Stomach (tissue), 19 donors: ENCODE measurements at places on chromosomes 7 and 10. TPM values are rescaled to one million over a fixed set of nuclear protein-coding genes. Genes with fewer than 3 reads are reported as not detected.
A peak's percentile ranks its signal among the peaks of the same experiment; 100 is the strongest.

The GSTO2 gene
- total RNA-seq, result 5.7 TPM

DNA sequence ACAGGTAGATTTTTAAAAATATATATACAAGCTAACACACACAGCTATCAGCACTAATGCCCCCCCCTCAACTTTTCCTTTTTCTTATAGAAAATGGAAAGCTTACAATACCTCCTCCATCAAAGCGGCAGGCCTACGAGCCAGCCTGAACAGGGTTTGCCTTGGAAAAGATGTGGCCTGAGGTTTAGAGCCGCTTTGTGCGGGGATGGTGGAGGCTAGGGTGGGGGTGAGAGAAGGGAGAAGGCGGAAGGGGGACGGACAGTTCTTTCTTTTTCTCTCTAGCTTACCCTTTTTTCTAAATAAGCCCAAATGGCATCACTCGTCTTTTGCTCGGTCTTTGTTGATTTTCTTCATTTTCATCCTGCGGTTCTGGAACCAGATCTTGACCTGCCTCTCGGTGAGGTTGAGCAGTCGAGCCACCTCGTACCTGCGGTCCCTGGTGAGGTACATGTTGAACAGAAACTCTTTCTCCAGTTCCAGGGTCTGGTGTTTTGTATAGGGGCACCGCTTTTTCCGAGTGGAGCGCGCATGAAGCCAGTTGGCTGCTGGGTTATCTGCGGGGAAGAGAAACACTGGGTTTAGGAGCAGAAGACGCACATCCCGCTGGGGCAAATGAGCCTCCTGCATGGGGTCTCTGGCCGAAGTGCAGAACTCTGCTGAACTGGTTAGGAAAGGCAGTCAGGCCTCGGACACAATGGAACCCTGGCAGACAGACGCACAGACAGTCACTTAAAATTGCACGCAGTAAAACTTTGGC lies 1.9 kb downstream of the HOXA9 start:
- H3K4me1 ChIP-seq, result peaks cover 53% of the 10 kb centered on the region
- peaks cover 91% of the 10 kb centered on the region for H3K27me3 ChIP-seq
- DNase-seq, result no peak
- no peak overlapping the region for H3K27ac ChIP-seq
- H3K4me3 ChIP-seq, result peak overlapping the region; percentile 41

The TFEC gene
- total RNA-seq, result 0.45 TPM

The ZNF467 gene
- not detected for total RNA-seq

The IFRD1 gene
- total RNA-seq, result 76.4 TPM

GRCh38 chr10:4704034-4704545 lies 121.9 kb upstream of the AKR1E2 start:
- no peaks in the 10 kb centered on the region for H3K27me3 ChIP-seq
- H3K27ac ChIP-seq, result peak overlapping the region; percentile 59
- no peaks in the 10 kb centered on the region for H3K36me3 ChIP-seq
- H3K4me1 ChIP-seq, result peaks cover 14% of the 10 kb centered on the region
- peak; percentile 54 for DNase-seq
- no peak overlapping the region for H3K4me3 ChIP-seq

GRCh38 chr7:95590387-95591248 lies 5.7 kb downstream of the PDK4 start:
- peak overlapping the region; percentile 81 for H3K4me3 ChIP-seq
- H3K4me1 ChIP-seq, result peaks cover 66% of the 10 kb centered on the region
- peaks cover 100% of the 10 kb centered on the region for H3K36me3 ChIP-seq

DNA sequence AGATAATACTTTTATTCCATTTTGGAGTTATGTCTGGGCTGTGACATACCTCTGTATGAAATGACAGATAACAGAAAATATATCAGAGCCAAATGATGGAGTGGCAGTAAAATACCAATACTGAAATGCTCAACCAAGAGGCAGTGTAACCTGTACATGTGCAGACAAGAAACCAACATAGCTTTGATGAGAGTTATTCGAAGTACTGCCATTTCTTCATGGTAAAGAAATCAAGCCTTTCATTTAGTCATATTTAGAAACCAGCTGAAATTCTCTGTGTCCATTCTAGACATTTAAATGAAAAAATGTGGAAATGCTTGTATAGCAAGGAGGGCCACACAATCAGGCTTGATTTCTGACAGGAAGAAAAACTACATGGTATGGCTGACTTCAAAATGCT lies 127.1 kb upstream of the PTPRZ1 start:
- H3K4me3 ChIP-seq, result no peak overlapping the region
- DNase-seq, result no peak
- no peaks in the 10 kb centered on the region for H3K4me1 ChIP-seq

The KNDC1 gene
- 1.7 TPM for total RNA-seq

The COL17A1 gene
- 5.7 TPM for total RNA-seq

The ITIH5 gene
- total RNA-seq, result 28.6 TPM

The EGFR gene
- total RNA-seq, result 35.2 TPM

The UNC5B gene
- 5.5 TPM for total RNA-seq

The PIP gene
- total RNA-seq, result not detected

- H3K36me3 ChIP-seq, result no peaks in the 10 kb centered on the region
- no peaks in the 10 kb centered on the region for H3K27me3 ChIP-seq
Observed at GRCh38 chr7:2640482-2640830, 8.7 kb downstream of the TTYH3 start.

The NUTM2A gene
- total RNA-seq, result not detected

The LIPM gene
- total RNA-seq, result not detected

DNA sequence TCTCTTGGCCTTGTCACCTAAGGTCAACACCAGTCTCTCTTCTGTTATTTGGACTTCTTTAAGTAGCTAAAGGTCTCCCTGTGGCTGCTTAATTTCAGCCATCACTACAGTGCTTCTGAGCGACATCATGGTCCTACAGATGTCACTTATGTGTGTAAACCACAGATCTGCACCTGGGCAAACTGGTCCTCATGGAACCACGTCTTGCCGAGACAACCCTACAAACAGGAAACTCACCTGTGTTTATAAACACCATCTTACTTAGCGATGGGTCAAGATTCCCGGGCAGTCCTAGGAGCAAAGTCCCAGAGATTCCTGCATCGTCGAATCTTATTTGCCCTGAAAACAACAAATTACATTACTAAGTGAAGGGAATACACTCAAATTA lies 27.8 kb downstream of the KLF6 start:
- H3K36me3 ChIP-seq, result no peaks in the 10 kb centered on the region
- H3K27ac ChIP-seq, result peak overlapping the region; percentile 2
- no peak for DNase-seq
- peaks cover 10% of the 10 kb centered on the region for H3K4me1 ChIP-seq
- no peak overlapping the region for H3K4me3 ChIP-seq

DNA sequence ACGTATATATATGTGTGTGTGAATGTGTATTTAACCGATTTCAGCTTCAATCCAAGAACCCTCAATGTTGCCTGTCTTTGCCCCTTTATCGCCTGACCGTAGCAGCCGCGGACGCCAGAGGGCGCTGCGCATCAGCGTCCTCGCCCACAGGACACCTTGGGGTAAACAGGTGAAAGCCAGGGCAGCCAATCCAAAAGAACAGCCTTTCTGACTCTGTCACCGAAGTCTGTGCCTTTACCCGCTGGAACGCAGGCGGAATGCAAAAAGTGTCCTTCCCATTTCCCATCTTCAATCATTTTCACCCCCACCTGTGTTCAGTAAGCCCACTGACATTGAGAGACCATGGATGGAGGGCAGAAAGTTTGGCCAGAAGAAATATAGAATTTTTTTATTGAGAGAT lies 3.6 kb downstream of the NXPH1 start:
- H3K27ac ChIP-seq, result no peak overlapping the region
- peaks cover 27% of the 10 kb centered on the region for H3K4me1 ChIP-seq
- H3K36me3 ChIP-seq, result no peaks in the 10 kb centered on the region
- peaks cover 88% of the 10 kb centered on the region for H3K27me3 ChIP-seq
- peak; percentile 64 for DNase-seq
- no peak overlapping the region for H3K4me3 ChIP-seq

The RNF133 gene
- 7.2 TPM for total RNA-seq

The C7orf33 gene
- not detected for total RNA-seq

DNA sequence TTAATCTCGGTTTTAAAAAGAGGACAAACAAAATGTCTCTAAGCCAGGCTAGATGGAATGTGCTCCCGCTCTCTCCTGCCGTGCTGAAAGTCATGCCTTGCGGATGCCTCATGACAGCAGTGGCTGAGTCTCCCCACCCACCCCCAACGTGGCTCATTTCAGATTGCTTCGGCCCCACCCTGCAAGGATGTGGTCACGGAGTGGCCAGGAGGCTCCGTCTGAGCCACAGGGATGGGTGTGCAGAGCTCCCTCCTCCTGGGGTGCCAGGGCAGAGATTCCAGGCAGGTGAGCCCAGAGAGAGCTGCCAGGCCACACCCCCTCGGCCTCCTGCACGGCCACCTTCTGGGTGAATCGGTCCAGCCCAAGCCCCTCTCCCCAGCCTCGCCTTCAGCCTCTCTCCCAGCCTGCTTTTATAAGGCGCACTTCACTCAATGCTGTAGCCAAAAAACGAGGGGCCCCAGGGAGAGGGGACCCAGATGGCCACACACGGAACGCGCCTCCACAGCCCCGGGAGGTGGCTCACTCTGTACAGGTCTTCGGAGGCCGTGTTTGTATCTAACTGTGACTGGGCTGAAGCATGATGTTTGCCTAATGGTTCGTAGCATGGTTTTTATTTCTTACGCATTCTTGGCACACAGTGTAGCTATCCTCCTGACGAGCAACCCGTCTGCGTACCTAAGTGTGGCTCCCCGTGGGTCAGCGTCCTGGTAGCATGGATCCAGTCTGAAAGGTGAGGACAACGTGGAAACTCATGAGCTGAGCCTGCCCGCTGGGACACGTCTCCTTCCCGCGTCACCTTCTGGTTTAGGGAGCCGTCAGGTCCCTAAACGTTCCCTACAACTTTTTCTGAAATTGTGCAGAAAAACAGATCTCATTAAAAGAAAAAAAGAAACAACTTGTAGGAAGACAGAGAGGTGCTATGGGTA lies 413.8 kb upstream of the FOXK1 start:
- no peaks in the 10 kb centered on the region for H3K36me3 ChIP-seq
- no peak for DNase-seq
- peaks cover 8% of the 10 kb centered on the region for H3K4me1 ChIP-seq
- no peak overlapping the region for H3K4me3 ChIP-seq
- no peaks in the 10 kb centered on the region for H3K27me3 ChIP-seq

The UPK3BL2 gene
- 11.7 TPM for total RNA-seq

The PSMC2 gene
- 23.2 TPM for total RNA-seq

DNA sequence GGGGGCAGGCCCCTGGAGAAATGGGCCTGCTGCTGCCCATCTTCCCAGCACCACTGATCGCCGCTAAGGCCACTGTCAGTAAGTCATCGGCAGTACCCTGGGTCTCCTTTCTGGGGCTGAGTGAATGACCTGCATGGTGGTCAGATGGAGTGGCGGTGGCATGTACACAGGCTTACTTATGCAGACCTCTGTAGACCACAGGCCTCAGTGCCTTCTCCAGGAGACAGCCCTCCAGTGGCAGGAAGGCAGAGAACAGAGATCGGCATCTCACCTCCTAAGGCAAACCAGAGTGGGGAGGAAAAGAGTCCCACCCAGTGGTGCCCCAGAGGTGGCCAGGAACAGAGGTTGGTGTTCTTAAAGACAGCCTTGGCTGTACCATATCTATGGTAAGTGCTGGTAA lies 22.8 kb upstream of the LRRC4 start:
- DNase-seq, result no peak
- no peaks in the 10 kb centered on the region for H3K27me3 ChIP-seq
- peaks cover 7% of the 10 kb centered on the region for H3K36me3 ChIP-seq
- no peak overlapping the region for H3K27ac ChIP-seq
- H3K4me1 ChIP-seq, result no peaks in the 10 kb centered on the region

The FFAR4 gene
- total RNA-seq, result 0.18 TPM

The DNMBP gene
- 31.2 TPM for total RNA-seq

The MKI67 gene
- 60.8 TPM for total RNA-seq

DNA sequence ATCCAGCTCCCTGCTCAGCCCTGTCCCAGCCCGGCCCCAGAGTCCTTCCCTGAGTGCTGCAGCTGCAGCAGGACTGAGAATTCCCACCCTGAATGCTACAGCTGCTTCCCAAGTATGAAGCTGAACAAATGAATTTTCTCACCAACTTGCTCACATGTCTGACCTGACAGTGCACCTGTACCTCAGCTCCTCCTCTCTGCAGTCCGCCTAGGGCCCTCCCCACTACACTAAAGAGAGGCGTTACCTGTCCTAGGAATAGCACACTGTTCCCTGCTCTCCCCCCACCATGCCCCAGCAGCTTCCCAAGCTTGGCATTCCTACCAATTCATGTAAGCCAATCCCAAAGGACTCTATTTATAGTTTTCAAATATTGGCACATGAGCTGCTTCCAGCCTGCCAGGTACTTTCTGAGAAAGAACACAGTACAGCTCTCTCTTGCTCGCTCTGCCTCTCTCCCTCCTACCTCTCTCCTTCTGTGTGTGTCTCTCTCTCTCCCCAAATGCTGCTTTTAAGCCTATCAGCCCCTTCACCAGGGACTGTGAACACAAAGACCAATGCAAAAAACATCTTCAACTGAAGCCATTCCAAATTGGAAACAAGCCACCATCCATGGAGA lies 400.1 kb downstream of the TNS3 start:
- no peaks in the 10 kb centered on the region for H3K36me3 ChIP-seq
- peak; percentile 49 for DNase-seq
- no peak overlapping the region for H3K27ac ChIP-seq
- no peak overlapping the region for H3K4me3 ChIP-seq
- peaks cover 9% of the 10 kb centered on the region for H3K4me1 ChIP-seq

GRCh38 chr7:157281221-157281998 lies 55.4 kb upstream of the DNAJB6 start:
- no peaks in the 10 kb centered on the region for H3K36me3 ChIP-seq
- peaks cover 13% of the 10 kb centered on the region for H3K4me1 ChIP-seq
- DNase-seq, result no peak
- no peak overlapping the region for H3K4me3 ChIP-seq
- H3K27ac ChIP-seq, result no peak overlapping the region

The SPDYE16 gene
- total RNA-seq, result not detected

The POLR1F gene
- total RNA-seq, result 4.1 TPM

The SPDYE9 gene
- not detected for total RNA-seq

The TRIM50 gene
- 69.4 TPM for total RNA-seq

The CRHR2 gene
- not detected for total RNA-seq

The SPDYE1 gene
- not detected for total RNA-seq

The CEP41 gene
- total RNA-seq, result 2.6 TPM

DNA sequence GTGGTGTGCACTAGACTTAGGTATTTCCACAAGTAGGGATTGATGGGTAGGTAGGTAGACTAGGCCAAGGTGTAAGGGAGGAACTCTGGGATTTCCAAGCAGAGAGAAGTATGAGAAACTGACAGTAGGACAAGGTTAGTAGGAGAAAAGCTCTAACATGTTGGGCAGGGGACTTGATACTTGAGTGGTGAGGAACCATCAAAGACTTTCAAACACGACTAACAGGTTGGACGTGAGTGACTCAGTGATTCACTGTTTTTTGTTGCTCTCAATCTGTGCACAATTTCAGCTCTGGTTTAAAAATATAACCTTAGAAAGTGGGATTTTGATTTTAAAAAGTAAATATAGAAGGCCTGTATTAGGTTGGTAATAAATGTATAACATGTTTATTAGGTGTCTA lies 44.4 kb downstream of the KLHDC10 start:
- peaks cover 17% of the 10 kb centered on the region for H3K4me1 ChIP-seq
- DNase-seq, result no peak
- H3K27me3 ChIP-seq, result no peaks in the 10 kb centered on the region
- no peak overlapping the region for H3K27ac ChIP-seq

- H3K4me3 ChIP-seq, result peak overlapping the region; percentile 91
- peaks cover 68% of the 10 kb centered on the region for H3K4me1 ChIP-seq
- DNase-seq, result no peak
- H3K27me3 ChIP-seq, result no peaks in the 10 kb centered on the region
Observed at GRCh38 chr10:68333440-68334431, 1.0 kb upstream of the PBLD start.

The LRGUK gene
- 4.1 TPM for total RNA-seq
